MCF 10A (cell line): ENCODE measurements at places on chromosomes 1 and 21.

DNA sequence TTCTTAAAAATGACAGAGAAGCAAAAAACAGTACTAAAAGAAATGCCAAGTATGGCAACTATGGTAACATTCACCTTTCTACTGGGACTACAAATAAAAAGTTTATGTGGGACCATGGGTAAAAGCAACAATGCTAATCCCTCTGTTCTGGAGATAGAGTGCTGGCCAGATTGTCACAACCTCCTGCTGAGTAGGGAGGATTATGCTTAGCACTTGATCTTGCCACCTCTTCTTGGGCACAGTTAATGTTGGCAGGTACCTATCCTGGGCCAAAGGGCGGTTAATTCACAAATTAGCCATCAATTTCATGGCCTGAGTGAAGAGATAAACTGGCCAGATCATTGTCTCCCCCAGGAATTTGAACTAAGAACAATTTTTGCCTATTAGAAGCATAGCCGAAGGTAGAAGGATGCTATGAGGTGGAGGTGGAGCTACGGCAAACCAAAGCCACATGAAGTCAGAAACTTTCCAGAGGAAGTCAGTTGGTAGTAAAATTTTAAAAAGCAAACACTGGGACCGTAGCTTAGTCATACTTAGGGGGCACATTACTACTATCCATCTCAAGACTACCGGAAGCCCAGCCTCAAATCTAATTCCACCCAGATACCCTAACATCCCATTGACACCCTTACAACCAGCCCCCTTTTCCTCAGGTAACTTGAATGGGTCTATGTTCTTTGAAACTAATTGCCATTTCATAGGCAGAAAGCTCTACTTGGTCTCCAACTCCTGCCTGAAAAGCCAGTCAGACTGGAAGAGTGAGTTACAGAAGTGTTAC lies 2.7 kb downstream of the SCYL3 start:
- no peak for DNase-seq

GRCh38 chr1:22592919-22593790 lies 29.9 kb downstream of the EPHA8 start:
- DNase-seq, result no peak

DNA sequence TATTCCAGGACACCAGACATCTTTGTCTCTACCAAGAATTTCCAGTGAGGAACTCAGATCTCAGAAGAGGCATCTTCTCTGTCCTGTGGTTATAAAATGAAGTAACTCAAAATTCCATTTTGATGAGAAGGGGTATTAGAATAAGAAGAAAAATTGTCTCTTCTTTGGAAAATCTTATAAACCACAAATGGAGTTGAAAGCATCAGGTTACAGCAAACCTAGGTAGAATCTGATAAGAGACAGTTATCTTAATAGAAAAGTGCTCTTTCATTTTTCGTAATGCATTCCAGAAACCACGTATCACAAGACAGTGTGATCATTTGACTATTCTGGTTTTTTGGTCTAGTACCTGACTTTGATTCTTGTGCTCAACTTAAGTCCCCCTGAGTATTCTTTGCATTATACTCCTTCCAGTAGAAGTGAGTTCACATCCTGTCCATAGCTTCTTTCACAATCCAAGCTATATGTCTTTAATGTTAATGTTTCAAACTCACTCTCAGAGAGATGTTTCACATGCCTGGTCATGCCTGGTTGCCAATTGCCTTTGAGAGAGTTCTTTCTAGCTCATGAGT lies 120.9 kb upstream of the PRDX6 start:
- DNase-seq, result no peak

GRCh38 chr1:92363401-92363800 lies 64.5 kb downstream of the RPAP2 start:
- no peak for DNase-seq

GRCh38 chr1:231931846-231932454 lies 305.4 kb downstream of the DISC1 start:
- peak; percentile 58 for DNase-seq

- peak; percentile 70 for DNase-seq
These were observed 159.2 kb downstream of the RUNX1 start for GRCh38 chr21:34889676-34890469.

GRCh38 chr1:53111073-53111556 lies 31.3 kb downstream of the SLC1A7 start:
- DNase-seq, result no peak

DNA sequence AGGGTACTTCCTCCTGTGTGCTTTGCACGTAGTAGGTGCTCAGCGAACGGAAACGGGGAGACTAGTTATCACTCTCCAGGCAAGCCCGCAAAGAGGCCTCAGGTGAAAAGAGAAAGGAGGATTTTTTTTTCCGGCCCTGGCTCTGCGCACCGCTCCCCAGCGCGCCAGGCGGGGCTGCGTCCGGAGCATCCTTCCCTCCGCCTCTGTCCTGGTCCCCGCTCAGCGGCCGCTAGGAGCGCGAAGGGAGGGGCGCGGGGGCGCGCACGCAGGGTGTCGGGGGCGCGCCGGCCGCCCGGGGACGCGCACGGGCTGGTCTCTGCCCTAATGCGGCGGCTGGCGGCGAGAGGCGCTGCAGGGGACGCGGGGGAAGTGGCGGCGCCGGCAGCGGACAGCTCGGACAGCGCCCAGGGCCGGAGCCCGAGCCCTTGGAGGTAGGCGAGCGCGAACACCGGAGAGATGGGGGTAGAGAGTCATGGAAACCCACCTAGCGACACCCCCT lies 42.3 kb upstream of the NFASC start:
- DNase-seq, result no peak

- peak; percentile 83 for DNase-seq
These were observed 51.6 kb downstream of the GNG4 start for GRCh38 chr1:235597867-235598553.

GRCh38 chr21:31397939-31398338 lies 53.9 kb upstream of the TIAM1 start:
- DNase-seq, result no peak

GRCh38 chr1:33299461-33300155 lies 21.3 kb downstream of the A3GALT2 start:
- no peak for DNase-seq

- DNase-seq, result no peak
These were observed 21.4 kb downstream of the HYI start for GRCh38 chr1:43432171-43432860.

- no peak for DNase-seq
These were observed 3.2 kb upstream of the C1orf162 start for GRCh38 chr1:111470596-111470995.

- no peak for DNase-seq
These were observed 119.2 kb downstream of the ZNF644 start for GRCh38 chr1:90902672-90903071.

- no peak for DNase-seq
These were observed 6.0 kb downstream of the IFFO2 start for GRCh38 chr1:18950401-18951026.

DNA sequence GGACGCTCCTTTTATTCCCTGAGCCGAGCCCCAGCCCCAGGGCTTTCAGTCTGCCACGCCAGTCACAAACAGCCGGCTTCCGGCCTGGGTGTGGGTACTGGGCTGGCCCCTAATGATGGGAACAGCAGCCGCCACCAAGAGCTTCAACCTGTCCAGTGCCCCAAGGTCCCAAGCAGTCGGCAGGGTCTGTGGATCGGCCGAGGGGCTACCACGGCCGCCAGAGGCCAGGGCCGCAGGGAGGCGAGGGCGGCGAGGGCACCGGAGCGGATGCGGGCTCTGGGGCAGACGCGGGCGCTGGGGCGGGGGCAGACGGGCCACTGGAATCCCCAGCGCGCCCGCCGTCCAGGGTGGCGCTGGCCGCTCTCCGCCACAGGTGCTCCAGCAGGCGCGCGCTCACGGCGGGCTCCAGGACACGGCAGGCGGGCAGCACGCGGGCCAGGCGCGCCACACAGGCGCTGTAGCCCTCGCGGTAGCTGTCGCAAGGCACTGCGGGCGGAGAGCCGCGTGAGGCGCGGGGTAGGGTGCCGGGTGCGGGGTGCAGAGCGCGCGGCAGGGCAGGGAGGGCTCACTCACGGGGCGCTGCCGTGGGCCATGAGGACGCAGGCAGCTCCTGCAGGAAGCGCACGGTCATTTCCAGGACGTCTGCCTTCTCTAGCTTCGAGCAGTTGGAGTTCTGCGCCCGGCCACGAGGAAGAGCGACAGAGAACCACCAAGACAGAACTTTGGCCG lies 887 bp downstream of the HES2 start:
- DNase-seq, result no peak

- no peak for DNase-seq
These were observed 418 bp downstream of the DDX20 start for GRCh38 chr1:111756124-111756513.

DNA sequence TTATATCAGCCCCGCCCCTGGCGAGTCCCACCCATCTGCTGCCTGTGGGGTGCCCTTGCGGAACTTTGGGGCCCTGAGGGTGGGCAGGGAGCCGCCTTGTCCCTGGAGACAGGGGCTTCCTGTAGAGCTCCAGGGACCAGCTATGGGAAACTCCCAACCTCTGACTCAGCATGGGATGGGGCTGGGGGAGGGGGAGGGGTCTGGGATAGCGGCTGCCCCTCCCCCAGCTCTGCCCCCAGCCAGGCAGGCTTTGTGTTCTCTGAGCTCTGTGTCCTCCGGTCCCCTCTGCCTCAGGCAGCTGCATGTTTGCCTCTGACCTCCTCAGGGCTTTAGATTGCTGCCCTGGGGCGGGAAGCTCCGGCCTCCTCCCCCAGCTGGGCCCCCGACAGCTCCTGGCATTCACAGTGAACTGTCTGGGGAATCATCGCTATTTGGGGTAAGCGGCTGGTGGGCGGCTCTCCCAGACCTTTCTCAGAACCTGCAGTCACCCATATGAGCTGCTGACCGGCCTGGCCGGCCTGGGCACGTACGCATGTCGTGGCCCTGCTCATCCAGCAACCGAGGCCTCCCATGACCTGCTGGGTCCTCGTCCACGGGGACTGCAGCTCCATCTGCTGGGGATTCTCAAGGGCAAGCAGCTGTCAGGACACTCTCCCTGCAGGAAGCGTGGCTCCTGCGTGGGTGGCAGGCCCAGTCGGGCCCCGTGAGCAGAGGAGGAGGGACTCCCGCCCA lies 17.1 kb downstream of the ARHGEF16 start:
- peak; percentile 53 for DNase-seq

- no peak for DNase-seq
These were observed 82.8 kb downstream of the UBIAD1 start for GRCh38 chr1:11355559-11356475.

DNA sequence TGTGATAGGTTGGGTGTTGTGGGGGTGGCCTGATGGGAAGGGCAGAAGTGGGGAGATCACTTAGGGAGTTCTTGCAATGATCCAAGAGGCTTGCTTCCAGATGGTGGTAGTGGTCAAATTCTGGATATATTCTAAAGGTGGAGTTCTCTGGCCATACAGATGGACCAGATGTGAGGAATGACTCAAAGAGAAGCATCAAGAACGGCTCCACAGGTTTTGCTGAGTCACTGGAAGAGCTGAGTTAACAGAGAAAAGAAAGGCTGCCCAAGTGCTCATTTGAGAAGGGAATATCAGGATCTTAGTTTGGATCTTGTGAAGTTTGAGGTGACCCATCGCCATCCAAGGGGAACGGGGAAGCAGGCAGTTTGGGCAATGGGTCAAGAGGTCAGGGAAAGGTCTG lies 192.9 kb upstream of the GALNT2 start:
- peak; percentile 22 for DNase-seq

- no peak for DNase-seq
These were observed 45.5 kb downstream of the MAN1C1 start for GRCh38 chr1:25662061-25662460.

DNA sequence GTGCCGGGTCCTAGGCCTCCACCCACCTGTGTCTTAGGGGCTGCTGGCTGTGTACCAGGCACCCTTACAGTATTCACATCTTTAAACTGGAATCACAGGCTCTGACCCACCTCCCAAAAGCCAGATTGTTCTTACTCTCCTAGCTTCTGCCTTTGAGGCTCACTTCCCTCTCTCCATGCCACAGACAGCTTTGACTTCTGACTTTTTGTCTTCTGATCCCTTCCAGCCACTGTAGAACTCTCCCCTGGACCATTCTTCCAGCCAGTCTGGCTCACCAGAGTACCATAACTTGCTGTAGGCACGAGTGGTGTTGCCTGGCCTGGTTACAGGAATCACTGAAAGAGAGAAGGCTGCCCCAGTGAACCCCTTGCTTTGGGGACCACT lies 58.1 kb upstream of the STUM start:
- no peak for DNase-seq

DNA sequence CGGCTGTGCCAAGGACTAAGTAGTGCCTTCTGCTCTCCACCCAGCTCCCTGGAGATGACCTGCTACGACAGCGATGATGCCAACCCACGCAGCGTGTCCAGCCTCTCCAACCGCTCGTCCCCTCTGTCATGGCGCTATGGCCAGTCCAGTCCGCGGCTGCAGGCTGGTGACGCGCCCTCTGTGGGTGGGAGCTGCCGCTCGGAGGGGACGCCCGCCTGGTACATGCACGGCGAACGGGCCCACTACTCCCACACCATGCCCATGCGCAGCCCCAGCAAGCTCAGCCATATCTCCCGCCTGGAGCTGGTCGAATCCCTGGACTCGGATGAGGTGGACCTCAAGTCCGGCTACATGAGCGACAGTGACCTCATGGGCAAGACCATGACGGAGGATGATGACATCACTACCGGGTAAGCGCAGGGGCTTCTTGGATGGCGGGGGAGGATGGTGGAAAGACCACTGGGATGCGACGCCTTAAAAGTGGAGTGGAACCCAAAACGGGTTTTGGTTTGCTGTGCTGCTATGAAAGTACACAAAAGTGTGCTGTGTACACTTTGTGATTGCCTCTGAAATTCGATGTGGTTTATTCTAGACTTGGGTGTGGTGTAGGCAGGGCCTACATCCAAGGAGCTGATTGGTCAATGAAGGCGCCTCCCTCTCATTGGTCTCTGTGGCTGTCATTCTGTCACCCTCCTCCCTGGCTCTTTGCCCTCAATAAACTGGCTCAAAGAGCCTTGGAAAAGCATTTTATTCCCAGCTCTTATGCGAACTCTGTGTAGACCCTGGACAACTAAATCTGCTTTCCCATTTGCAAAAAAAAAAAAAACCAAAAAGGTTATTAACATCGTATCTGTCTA lies 110.4 kb upstream of the IPO9 start:
- no peak for DNase-seq

DNA sequence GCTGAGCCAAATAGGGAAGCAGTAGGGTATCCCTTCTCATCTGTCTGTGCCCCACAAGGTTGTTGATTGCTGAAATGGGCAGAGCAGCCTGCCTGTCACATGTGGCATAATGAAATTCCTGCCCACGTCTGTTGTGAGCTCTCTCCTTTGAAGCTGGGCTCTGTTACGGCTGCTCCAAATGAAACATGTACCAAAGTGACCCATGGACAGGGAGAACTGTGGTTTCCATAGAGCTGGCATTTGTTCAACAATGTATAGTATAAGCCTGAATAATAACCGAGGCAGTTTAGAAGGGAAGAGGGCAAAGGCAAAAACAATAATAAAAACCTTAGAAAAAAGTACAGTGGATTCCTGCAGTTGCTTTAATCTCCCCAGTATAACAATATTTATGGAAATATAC lies 149.7 kb downstream of the LYPLAL1 start:
- peak; percentile 69 for DNase-seq

GRCh38 chr21:25788677-25789076 lies 53.9 kb downstream of the GABPA start:
- no peak for DNase-seq

GRCh38 chr1:230463760-230464159 lies 37.6 kb upstream of the PGBD5 start:
- DNase-seq, result no peak

- DNase-seq, result no peak
These were observed 7.7 kb upstream of the HLCS start for GRCh38 chr21:36973986-36974850.

- DNase-seq, result no peak
These were observed 182.9 kb downstream of the BACH1 start for GRCh38 chr21:29481641-29482040.

GRCh38 chr1:248824701-248825100 lies 1.0 kb downstream of the SH3BP5L start:
- DNase-seq, result no peak
